ENCODE measurements at places on chromosomes 6 and 20.

GRCh38 chr20:39893003-39893685, 795.9 kb downstream of the MAFB start:
- DNase-seq, result no peak

DNA sequence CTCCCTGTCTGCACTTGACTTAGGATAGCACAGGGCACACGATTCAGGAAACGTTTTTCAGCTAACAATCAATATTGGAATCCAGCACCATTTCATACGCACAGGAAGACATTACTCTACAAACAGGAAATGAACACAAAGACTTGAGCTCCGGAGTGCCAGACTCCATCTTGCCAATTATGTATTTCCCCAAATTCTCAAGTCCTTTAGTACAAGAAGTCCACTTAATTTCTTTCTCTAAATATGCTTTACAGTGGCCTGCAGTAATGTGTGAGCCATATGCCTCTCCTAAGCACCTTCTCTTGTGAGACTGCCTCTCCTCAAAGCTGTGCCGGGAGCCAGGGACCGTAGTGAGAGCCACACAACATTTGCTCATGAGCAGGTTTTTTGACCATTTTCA, 168.2 kb downstream of the THBS2 start:
- DNase-seq, result no peak

DNA sequence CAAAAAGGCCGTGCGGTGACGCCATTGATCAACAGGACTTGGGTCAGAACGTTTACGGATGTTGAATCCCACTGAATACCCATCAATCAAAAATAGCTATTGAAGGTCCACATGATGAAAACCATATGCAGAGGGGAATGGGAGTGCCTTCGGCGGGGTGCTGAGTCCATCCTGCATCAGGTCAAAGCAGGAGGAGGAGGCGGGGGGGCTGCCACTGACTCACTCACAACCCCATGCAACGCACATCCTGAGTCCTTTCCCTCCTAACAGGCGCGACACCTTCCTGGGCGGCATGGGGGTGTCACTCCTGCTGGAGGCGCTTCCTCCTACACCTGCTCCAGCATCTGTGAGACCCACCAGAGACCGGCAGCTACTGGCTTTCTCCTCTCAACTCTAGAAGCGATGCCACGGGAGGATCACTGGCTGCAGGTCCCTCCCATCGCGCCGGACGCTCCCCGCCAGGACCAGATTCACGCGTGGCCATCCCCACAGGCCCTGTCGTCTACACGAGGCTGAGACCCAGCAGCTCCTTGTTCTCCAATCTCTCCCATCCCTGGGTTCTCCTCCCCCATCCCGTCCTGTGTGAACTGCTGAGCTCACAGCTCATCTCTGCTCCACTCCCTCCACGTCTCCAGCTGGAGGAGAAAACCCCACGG, 170.6 kb upstream of the THBS2 start:
- DNase-seq, result no peak

DNA sequence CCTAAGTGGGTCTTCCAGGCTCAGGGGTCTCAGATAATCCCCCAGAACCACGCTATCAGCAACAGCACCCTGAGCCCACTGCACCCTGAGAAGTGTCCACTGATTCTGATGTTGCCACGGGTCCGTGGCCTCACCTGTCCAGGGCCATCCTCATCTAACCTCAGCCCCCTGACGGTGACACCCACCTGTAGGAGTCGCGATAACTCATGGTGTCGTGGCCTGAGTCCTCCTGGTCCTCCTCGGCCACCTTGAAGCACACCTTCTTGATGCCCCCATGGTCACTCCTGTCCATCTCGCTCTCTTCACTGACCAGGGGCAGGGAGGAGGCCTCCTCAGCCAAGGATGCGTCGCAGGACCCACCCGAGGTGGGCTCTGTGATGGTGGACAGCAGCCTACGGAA, 182.1 kb downstream of the PREX1 start:
- DNase-seq, result no peak

DNA sequence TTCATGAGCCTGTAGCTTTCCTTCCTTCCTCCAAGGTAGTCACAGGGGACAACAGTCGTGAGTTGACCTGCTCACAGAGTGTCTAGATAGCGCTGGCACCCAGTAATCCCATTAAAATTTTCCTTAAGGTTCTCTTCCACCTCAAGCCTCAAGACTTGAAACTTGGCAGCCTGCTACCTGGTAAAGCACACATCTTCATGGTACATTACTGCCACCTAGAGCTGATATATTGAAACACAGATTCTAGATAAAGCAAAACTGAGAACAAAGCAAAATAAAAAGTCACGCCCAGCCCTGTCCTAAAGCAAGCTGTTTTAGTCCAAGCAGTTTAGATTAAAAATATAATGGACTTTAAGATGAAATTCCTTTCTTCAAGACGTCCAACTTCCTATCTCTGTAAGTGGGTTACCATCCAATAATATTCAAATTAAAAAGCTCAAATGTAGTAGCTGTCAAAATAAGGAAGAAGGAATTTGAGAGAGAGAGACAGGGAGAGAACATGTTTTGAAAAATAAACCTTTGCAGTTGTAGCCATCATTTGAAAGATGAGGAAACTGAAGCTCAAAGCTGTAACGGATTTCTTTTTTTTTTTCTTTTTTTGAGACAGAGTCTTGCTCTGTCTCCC, 50.7 kb upstream of the CD83 start:
- peak; percentile 19 for DNase-seq

DNA sequence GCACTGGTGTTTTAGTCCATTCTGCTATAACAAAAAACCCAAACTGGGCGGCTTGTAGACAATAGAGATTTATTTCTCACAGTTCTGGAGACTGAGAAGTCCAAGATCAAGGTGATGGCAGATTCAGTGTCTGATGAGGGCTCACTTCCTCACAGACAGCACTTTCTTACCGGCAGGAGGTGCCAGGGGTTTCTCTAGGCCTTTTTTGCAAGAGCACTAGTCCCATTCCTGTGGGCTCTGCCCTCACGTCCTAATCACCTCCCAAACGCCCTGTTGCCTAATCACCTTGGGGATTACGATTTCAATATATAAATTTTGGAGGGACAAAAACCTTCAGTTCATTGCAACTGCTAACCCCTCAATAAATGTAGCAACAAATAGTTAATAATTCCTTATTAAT, 140.0 kb upstream of the SGK1 start:
- no peak for DNase-seq

DNA sequence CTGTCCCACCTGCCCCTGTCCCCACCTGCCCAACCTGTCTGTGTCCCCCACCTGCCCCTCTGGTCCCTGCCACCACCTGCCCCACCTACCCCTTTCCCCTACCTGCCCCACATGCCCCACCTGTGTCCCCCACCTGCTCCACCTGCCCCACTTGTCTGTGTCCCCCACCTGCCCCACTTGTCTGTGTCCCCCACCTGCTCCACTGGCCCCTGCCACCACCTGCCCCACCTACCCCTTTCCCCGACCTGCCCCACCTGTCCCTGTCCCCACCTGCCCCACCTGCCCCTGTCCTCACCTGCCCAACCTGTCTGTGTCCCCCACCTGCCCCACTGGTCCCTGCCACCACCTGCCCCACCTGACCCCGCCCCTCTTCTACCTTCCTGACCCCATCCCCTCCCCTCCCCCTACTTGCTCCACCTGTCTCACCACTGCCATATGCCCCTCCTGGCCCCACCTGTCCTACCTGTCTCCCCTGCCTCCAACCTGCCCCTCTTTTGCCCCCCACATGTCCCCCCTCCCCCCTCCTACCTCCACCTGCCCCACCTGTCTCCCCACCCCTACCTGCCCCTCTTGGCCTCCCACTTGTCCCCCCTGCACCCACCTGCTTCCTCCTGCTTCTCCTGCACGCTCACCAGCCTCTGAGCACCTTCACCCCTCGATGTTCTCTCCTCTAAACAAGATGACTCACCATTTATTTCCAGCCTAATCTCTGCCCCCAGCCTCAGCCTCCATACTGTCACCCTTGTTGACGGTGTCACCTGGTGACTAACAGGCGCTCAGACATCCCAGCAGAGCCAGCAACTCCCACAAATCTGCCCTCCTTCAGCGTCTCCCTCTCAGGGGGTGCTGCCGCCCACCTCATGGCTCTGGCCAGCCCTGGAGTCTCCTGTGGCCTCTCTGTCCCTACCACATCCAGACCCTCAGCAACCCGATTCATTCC, 5.6 kb upstream of the MYT1 start:
- DNase-seq, result no peak

DNA sequence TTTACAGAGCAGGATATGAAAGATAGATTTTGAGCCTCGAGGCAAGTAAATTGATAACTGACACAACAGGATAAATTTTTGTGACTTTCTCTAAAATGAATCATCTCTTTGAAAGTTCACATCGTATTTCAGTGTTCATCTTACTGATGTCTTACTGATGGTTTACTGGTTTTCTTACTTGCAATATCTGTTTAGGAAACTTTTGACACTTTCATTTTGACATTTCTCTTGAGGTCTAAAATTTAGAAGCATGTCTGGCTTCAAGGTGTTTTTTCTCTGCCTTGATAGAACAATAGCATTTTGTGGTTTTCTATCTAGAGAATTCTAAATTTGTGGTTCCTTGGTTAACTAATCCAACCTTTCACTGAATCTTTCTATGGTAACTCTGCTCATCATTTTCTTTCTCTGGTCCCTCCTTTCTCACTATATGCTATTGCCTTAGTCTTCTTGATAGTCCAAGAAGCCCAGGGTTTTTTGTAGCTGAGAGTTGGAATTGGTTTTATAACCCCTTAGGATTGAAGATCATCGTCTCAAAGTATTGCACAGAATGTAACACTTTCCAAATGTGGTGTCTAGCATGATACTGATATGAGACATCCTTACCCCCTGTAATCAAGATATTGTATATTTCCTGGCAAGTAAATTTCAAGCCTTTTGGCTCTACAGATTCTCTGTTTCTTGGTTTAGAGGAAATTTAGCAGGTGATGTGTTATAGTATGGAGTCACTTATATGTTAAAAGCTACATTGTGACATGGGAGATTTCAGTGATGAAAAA, 98.7 kb downstream of the RNF144B start:
- no peak for DNase-seq

GRCh38 chr20:60540591-60540990, 582.4 kb downstream of the CDH26 start:
- DNase-seq, result no peak

GRCh38 chr6:16488813-16489212, 250.4 kb downstream of the GMPR start:
- no peak for DNase-seq

DNA sequence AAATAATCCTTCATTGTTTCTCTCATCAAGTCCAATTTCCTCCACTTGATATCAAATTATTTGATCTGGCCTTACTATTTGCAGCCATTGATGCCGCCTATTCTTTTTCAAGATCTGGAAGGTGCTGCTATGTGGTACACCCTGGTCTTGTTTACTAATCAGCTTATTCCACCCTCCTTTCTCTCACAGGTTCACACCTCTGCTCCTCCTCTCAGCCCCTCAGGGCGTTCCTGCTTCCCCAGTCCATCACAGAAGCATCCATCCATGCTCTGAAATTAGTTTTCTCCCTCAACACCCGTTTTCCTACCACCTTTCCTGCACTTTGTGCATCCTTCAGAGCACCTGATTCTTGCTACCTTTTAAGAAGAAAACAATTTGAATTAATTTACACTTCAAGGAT, 183.6 kb downstream of the EPHA7 start:
- DNase-seq, result no peak

DNA sequence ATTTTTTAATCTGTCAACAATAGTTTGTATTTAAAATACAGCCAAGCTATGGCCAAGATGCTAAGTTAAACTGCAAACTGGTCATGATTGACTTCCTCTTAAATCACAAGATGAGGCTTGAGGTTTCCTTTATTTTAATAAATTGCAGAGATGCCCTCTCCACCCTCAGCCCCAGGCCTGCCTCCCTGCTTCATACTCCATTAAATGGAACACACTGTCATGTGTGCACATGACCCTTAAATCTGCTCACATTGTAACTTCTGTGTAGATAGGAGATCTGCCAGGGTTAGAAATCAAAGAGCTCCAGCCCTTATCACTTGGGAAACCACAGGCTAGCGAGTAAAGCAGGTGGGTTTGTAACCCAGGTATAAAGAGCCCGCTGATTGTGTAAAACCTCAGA, 20.8 kb downstream of the DUSP22 start:
- no peak for DNase-seq

DNA sequence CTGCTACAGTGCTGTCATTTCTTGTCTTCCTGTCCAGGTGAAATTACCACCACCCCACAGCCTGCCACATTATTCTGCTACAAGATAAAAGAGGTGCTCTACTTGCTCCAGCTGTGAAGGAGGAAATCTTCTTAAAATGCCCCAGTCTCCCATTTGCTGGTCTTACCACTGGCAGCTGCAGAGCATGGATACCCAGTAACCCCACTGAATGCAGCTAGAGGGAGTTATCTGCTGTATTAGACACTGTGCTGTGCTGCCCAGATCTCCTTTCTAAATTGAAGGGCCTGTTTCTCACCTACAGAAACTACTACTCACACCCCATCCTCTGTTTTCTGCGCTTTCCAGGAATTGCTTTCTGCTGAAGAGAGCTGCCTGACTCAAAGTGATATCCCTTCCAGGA, 517.8 kb downstream of the PKHD1 start:
- DNase-seq, result no peak

DNA sequence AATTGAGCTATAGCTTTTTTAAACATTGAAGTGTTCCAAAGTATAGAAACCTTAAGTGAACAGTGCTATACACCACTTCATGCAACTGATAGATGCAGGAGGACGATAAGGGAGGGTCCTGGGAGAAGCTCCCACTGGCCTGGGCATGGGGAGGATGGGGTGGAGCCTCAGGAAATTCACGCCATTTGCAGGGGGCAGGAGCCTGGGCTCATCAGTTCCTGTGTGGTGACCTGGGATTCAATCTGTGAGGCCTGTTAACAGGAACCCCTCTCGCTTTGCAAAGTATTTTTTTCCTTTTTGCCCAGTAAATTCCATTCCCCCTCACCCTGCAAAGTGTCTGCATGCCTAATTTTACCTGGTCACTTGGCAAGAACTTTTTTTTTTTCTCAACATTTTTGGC, 11.0 kb upstream of the ASCC3 start:
- DNase-seq, result no peak

DNA sequence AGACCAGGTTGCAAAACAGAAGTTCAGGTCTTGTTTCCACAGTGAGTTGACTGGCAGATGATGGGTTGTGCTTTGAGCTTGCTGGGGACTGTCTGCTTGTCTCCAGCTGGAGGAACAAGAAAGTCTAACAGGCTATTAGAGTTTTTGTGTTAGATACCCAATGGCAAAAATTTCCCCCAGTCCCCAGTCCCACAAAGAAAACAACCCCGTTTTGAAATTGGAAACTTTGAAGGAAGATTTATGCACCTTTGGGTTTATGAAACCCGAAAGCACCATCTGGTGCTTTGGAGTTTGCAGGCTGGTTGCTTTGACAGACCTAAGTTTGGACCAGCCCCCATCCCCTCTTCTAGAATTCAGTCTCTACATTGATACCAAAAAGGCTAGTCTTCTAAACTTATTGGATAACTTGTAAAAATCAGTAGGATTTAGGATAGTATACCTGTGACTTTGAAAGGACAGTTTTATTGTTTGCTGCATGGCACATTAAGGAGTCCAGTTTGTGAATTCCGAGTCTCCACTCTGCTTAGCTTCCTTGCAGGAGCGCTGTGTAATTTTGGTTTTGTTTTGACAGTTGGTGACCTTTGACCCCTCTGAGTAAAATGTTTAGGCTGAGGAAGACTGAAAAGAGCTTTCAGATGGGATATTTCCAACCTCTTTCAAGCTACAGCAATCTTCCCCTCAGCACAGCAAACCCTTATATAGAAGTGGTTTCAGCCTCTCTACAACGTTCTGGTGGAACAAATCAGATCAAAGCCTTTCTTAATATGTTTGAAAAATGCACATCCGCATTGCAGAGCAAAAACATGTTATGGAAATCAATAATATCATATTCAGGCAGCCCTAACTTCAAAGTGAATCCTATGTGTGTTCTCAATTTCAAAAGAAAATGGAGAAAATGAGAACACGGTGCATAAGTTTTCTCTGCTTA, 25.5 kb upstream of the PRL start:
- DNase-seq, result no peak

All from GM19239 (cell line).